ENCODE measurements at places on chromosomes 5 and 9.

- DNase-seq = no peak
These were observed 286.7 kb downstream of the SPOCK1 start for GRCh38 chr5:137212471-137212870.

DNA sequence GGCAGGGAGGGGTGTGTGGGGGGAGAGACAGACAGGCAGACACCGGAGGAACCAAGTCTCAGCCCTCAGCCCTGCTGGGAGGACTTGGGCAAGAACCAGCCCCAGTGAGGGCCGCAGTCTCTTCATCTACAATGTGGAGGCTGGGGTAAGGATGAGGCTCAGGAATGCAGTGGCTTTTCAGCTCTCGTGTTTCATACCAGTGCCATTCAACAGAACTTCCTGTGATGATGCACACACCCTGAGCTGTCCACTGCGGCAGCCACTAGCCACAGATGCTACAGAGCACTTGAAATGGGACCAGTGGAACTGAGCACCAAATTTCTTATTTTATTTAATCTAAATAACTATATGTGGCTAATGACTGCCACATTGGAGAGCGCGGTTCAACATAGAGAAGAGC lies 10.7 kb downstream of the CAMK2A start:
- no peak for DNase-seq

DNA sequence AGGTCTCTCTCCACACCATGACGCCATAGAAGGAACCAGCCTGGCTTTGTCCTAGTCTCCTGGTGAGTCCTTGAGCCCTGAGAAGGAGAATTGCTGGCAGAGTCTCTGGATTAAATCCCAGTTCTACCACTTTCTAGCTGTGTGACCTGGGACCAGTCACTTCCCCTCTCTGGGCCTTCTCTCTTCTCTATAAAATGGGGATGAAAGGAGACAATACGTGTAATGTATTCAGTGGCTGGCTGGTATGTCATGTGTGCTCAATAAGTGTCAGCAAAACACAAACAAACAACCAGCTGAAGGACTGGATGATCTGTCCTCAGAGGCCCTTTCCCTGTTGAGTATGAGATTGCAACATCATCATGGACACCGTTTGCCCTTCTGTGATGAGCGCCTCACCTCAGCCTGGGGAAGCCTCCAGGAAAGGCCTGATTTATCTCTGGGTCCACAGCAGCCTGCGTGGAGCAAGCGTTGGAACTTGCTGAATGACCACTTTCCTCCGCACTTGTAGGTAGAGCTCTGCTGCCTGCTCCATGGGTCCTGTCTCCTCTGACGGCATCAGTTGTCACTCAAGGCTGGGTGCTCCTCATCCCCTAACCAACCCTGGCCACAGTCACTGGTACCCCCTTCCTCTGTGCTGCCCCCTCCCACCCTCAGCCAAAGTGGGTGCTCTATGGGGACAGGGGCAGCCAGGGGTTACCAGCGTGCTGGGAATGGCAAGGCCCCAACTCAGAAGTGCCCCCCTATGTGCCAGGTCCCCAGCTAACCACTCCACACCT lies 3.6 kb upstream of the NR5A1 start:
- no peak for DNase-seq

GRCh38 chr5:140319833-140320232 lies 16.9 kb upstream of the PFDN1 start:
- no peak for DNase-seq

DNA sequence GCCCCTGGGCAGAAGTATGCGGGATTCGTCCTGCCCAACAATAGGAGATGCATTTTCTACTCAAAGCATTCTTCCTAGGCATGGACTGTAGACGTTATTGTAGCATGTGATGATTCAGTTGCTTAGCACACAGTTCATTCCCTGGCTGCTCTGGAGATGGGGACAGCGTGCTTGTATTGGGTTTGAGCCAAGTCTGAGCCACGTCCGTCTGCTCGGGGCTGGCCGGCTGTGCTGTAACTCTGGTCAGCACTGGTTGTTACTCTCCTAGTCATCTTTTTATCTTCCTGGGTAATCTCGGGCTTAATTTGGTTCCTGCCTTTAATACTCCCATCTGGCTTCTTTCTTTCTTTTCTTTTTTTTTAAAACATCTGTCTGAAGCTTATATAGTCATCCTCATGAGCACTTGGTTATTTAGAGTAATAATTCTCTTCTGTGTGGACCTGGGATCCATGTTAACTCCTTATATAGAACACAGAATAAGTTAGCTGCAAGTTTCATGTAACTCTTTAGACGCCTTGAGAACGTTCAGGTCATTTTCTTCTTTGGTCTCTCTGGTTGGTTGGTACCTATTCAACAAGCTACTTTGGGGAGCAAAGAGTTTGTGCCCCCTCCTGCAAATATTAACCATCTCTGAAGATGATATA lies 118.8 kb upstream of the RPS23 start:
- no peak for DNase-seq

DNA sequence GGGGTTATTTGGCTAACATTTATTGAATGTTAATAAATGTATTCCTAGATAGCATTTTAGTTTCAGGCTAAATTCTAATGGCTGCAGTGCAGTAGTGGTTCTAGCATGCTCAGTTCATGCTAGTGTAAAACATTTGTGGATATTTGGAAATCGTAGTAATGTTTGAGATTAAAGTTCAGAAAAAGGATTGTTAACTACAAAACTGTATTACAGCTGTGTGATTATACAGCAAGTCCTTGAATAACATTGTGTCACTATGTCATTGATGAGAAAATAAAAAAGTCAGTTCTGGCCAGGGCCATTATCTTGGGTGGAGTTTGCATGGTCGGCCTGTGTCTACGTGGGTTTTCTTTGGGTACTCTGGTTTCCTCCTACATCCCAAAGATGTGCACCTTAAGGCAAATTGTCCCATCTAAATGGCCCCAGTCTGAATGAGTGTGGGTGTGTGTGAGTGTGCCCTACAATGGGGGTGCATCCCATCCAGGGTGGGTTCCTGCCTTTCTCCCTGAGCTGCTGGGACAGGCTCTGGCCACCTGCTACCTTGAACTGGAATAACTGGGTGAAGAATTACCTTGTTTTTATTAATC lies 8.8 kb downstream of the ZSWIM6 start:
- no peak for DNase-seq

DNA sequence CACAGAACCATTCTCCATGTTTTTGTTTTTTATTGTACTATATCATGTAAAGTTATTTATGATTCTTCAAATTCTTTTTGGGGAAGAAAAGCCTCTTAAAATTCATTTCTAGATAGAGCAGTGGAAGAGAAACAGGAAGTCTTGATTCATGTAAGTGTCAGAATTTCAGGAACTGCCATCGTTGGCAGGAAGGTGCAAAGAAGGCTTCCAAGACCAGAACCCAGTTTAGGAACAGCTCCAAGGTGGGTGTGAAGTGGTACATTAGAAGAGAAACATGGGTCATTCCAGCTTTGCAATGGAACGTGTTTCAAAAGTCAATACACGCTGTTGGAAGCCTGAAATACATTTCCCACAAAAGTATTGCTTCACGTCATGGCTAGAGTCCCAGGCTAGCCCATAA lies 14.8 kb downstream of the SAXO1 start:
- no peak for DNase-seq

GRCh38 chr5:39494534-39494933 lies 69.8 kb upstream of the DAB2 start:
- no peak for DNase-seq

DNA sequence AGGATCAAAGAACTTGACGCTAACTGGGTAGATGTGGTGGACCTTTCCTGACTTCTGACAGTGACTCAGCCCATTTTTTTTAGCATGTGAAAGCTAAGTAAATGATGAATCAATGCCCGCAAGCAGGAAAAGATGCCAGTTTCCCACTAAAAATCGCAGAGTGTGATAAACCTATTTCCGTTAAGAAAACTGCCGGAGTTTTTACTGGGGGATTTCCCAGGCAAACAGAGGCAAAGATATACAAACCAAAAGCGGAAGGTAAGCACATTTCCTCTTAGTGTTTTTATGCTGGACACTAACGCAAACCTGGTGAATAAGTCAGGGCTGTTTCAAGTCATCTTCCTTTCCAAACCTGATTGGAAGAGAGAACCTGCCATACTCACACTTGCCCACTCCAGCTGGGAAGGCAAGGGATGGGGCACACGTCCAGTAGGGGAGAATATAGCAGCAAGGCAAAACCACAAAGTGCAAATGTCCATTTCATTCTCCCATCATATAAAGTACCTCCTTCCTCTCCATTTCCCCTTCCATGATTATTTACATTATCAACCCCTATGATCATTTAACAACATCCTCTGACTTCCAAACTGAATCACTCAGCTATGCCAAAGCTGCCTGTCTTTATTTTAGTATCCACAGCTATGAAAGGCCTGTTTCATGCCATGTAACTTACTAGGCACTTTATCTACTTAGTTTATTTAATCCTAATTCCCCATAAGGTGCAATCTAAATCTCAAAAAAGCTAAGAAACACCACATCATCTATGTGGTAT lies 349.7 kb upstream of the RFX3 start:
- DNase-seq = no peak

DNA sequence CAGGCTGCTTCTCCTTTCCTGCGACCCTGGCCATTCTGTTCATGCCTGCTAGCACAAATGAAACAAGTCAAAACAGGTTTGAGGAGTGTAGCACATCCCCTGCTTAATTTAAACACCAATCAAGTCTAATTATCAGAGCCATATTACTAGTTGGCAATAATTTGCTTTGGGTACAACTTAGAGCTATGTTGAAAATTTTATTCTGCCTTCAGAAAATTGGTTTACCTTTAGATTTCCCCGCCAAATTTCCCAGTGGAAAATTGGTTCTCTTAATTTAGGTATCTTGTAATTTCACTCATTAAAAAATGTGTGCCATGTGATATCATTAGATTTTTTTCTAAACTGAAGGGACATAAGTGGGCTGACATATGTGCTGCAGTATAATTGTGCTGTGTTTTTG lies 265.8 kb downstream of the MAST4 start:
- DNase-seq = no peak

DNA sequence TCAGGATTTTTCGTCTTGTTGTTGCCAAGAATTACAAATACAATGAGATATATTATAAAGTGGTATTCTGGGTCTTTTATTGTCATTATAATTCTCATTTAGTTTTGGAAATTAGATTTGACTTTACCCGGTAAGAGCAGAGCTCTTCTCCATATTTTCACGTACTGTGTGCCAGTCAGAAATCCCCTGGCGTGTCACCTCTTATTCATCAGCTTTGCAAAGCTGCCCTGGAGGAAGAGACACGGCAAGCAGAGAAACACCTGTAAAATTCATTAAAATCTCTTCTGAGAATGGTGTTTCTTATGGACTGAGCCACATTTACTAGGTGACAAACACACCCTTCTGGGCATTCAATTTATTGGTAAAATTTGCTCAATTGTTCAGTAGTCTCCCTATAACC lies 440.4 kb downstream of the HINT1 start:
- no peak for DNase-seq

- no peak for DNase-seq
These were observed 5.7 kb downstream of the RNF208 start for GRCh38 chr9:137216188-137216965.

DNA sequence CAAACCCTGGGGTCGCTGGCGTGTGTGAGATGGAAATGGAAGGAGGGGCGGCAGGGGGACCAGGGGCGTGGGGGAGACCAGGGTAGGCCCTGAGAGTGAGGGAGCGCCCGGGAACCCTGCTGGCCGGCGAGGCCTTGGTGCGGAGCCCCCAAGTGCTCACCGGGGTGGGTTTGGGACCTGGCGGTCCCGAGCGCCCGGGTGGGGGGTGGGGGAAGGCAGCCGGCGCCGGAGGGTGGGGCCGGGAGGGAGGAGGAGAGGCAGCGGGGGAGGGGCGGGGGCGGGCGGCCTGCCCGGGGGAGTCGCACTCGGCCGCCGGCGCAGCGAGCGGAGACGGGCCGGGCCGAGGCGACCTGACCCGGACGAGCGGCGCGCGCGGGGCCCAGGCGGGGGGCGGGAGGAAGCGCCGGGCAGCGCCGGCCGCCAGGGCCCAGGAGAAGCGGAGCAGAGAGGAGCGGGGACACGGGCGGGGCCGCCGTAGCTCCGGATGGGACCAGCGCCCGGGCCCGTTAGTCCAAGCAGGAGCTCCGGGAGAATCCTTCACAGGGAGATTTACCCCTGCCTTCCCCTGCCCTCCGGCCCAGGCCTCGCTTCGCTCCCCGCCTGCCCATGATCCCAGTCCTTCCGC lies at the start of gene NPR2:
Gene NPR2 (plus strand): TSS at position 295 of the 625 bp plus-strand sequence. CDS start 818 bp downstream, outside the sequence.
- DNase-seq = no peak

DNA sequence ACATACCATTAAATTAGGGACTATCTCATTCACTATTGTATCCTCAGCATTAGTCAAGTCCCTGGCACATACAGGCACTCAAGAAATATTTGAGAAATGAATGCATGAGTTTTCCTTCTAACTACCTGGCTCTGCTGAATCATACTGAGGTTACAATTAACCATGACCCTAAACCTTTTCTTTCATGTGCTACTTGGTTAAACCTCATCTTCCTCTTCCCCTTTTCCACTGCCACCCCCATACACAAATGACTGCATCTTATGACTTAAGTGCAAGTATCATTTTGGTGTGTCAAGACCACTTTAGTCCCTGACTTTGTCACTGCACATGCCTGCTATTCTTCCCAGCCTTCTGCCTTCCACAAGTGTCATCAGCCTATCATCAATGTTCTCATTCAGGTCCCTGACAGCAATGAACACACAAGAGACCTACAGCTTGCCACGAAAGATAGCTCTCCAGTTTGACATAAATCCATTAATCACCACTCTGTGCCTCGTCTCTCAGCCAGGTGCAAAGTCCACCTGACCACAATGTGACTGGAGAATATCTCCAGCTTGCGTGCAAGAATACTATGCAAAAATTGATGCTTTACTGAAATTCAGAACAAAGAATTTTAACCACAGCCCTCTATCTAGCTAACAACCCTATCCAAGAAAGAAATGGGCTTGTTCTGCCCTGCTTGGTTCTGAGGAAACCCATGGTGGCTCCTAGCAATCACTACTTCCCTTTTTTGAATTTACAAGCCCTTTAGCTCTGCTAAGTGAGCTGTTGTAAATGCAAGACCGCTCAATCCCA lies 74.5 kb downstream of the MAPKAP1 start:
- no peak for DNase-seq

DNA sequence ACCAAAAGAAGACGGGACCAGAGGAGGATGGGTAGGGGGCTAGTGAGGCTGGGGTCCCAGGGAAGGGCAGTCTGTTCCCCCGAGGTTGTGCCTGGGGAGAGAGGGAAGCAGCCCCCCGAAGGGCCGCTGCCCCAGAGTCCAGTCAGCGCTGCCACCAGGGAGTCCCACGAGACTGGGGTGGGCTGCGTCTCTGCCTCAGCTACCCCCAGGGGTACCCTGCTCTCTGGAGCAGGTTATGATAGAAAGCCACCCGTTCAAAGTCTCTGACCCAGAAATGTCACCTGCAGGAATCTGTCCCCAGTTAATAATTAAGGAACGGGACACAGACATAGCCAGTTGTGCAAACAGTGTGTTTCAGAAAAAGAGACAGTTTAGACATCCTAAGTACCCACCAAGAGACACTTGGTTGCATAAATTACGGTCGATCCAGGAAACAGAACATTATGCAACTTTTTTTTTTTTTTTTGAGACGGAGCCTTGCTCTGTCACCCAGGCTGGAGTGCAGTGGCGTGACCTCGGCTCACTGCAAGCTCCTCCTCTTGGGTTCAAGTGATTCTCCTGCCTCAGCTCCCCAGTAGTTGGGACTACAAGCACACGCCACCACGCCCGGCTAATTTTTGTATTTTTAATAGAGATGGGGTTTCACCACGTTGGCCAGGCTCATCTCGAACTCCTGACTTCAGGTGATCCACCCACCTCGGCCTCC lies 10.7 kb upstream of the AGPAT2 start:
- no peak for DNase-seq

Measured in NCI-H1048 (cell line).